Stimulated activated CD4-positive, alpha-beta T cell treated with anti-CD3 and anti-CD28 coated beads, Interleukin-4, amount 100 ng/mL, for 48 hours (primary cell): ENCODE measurements at places on chromosomes 6 and 20.

GRCh38 chr6:6891125-6891721 is 216.5 kb upstream of the RREB1 start:
- DNase-seq = no peak

DNA sequence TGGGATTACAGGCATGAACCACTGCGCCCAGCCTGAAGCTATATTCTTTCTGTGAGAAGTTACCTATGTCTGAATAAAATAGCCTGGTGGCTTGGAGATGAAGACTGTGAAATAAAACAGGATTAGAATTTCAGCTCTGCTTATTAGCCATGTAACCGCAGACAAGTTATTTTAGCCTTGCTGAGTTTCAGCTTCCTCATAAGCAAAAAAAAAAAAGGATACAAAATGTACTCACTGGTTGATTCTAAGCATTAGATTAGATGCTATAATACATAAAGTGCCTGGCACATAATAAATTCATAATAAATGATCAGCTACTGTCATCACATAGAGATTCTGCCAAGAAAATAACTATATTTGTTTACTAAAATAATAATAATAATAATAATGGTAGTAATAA is 98.8 kb downstream of the EPB41L2 start:
- DNase-seq = no peak

DNA sequence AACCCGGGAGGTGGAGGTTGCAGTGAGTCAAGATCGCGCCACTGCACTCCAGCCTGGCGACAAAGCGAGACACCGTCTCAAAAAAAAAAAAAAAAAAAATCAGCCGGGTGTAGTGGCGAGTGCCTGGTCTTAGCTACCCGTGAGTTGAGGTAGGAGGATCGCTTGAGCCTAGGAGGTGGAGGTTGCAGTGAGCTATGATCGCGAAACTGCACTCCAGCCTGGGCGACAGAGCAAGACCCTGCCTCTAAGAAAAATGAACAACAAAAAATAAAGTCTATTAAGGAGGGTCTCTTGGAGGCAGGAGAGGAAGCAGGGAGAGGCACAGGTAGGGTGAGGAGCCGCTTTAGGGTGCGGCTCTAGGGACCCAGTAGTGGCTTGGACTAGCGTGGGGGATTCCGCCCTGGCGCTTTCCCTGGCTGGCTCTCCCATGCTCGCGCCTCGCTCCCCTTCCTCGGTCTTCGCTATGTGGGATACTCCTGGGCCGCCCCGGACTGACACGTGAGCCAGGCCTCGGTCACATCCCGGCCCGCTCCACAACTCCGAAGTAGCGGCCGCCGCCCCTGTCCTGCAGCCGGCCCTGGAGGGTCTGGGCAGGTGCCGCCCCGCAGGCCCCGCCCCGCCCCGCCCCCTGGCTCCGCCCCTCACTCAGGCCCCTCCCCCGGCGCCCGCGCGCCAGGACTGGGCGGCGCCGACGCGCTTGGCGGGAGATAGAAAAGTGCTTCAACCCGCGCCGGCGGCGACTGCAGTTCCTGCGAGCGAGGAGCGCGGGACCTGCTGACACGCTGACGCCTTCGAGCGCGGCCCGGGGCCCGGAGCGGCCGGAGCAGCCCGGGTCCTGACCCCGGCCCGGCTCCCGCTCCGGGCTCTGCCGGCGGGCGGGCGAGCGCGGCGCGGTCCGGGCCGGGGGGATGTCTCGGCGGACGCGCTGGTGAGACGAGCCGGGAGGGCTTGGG is at the start of gene MYBL2:
Gene MYBL2, plus strand, starts transcription at position 739 of the 953 bp plus-strand sequence. Its CDS starts 170 bp downstream, at position 909.
- DNase-seq = peak; percentile 66

DNA sequence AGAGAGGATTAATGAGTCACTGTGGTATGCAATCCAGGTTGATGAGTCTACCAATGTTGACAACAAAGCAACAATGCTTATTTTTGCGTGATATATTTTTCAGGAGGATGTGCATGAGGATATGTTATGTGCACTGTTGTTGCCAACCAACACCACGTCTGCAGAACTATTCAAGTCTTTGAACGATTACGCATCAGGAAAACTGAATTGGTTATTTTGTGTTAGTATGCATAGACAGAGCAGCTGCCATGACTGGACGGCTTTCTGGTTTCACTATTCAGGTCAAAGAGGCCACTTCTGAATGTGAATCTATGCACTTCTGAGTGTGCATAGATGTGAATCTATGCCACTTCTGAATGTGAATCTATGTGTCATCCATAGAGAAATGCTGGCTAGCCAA is 134.0 kb upstream of the GRIK2 start:
- no peak for DNase-seq

DNA sequence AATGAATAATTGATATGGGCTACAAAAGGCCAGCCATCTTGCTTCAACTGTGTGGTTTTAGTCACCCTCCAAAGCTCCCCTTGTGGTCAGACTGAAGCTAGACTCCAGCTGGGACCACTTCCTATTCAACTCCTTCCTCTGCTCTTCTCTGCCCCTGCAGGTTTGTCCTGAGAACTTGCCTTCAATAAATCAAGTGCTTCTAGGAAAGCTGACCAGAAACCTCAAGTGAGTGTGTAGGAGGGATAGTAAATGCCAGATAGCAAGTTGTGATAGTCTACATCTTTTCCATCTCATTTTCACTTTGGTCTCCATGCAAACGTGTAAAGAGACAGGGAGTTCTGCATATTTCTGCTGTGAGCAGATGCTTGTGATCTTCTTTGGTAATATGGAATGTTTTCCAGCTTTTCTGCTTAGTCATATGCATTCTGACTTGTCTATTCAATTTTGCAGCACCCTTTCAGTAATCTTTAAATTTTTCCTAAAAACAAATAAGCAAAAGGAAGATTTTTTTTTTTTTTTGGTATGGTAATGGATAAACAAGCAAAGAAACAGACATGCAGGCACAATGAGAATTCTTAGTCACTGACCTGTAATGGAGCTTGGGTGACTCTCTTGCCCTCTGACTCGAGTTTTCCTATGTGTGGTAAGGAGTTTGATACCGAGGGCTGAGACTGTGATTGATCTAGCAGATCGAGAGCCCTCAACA is 201.3 kb upstream of the BTBD3 start:
- DNase-seq = no peak

DNA sequence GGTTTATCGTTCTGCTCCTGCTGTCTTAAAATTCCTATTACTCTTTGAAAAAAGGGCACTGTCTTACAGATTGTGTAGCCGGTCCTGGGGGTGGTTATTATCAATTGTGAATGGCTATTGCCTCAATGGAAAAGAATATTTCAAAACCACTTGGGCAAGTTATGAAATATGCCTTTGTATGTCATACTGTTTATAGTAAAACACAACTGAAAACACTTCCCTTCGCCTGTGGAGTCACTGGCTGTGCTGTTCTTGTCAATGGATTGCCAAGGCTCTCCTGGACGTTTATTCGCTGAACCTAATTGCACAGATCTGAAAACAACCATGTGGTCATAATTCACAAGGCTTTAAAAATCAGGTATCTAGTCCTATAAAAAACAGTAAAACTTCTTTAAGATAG is 47.8 kb upstream of the TAGAP start:
- DNase-seq = no peak

DNA sequence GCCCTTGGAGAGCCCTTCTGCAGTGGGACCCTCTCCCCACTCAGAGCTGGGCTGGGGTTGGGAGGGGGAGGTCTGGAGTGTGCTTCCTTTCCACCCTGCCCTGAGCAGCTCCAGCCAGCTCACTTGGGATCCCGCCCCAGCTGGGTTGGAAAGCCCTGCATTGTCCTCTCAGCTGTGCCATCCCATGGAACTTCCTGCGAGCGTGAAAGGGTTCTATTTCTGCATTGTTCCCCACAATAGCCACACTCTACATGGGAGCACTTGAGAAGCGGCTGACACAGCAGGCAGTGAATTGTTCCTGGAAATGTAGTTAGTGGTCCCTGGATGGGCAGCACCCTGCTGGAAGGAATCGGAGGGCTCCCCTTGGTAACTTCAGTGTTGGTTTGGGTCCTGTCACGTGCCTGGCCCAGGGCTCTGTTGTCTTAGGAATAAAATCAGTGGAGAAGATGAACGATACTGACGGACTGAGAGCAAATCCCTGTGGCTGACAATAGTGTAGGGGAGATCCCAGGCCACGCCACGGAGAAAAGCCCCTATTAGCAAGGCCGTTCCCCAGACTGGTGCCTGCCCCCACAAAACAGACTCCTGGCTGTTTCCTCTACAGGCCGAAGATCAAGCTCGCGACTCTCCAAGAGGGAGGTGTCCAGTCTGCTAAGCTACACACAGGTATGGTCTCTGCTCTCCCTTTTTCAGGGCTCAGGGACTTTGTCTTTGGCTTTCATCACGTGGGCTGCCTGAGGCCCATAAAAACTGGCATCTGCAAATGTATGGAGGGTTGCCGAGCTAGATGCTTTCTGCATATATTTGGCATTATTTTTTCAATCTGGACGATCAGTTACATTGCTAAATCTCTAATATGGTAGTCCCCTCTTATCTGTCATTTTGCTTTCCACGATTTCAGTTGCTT is 18.8 kb downstream of the DNMT3B start:
- DNase-seq = no peak

GRCh38 chr6:101545191-101545590 is 151.7 kb downstream of the GRIK2 start:
- DNase-seq = no peak

- no peak for DNase-seq
Observed at GRCh38 chr6:157070403-157071107, 252.8 kb downstream of the TMEM242 start.

GRCh38 chr6:112485120-112485826 is 138.1 kb downstream of the RFPL4B start:
- DNase-seq = no peak

DNA sequence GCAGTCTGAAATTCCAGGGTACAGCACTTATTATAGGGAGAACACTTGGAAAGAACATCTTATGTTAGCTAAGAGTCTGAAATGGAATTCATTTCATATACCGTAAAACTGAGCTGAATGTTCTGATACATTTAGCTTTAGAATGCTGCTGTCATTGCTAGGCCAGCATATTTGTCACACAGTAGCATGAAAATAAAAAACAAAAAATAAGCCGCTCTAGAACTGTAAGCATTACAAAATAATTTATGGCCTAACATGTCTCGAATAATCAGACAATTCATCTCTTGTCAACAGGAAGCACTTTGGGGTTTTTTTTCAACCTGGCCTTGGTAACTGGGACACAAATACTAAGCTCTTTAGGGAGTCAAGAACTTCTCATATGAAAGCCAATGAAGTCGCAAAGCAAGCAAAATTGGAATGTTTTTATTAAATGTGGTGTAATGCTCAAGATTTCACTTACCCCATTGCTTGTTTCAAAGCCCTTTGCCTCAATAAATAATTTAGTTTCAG is 115.7 kb downstream of the PHACTR1 start:
- no peak for DNase-seq

- DNase-seq = no peak
Observed at GRCh38 chr20:57586370-57586793, 25.5 kb downstream of the PCK1 start.

GRCh38 chr6:28506807-28507475 is 8.7 kb downstream of the GPX6 start:
- no peak for DNase-seq

GRCh38 chr6:136525586-136526195 is 24.5 kb downstream of the MAP7 start:
- no peak for DNase-seq

- no peak for DNase-seq
Observed at GRCh38 chr20:11143481-11143880, 469.7 kb upstream of the JAG1 start.

- DNase-seq = no peak
Observed at GRCh38 chr6:117288083-117288715, 22.8 kb downstream of the VGLL2 start.

GRCh38 chr20:49786196-49786595 is 26.4 kb upstream of the SLC9A8 start:
- DNase-seq = no peak

DNA sequence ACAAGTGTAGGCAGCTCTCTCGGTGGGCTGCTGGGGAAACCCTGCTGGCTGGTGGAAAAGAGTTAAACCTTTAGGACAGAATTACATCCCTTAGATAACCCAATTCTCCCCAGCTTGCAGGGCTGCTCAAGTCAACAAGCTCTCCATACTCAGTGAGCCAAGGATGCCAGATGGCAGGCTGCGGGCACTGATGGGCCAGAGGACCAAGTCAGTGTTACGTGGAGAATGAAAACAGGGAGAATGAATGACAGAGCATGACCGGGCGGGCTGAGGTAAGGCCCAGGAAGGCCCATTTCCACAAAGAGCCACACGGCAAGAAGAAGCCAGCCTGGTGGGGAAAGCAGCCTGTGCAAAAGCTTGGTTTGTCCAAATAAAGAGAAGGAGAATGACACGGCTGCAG is 58.7 kb upstream of the CD93 start:
- DNase-seq = no peak

GRCh38 chr6:33018904-33019303 is 9.5 kb upstream of the HLA-DOA start:
- no peak for DNase-seq

GRCh38 chr6:24996269-24996836 is 60.6 kb upstream of the RIPOR2 start:
- DNase-seq = no peak

DNA sequence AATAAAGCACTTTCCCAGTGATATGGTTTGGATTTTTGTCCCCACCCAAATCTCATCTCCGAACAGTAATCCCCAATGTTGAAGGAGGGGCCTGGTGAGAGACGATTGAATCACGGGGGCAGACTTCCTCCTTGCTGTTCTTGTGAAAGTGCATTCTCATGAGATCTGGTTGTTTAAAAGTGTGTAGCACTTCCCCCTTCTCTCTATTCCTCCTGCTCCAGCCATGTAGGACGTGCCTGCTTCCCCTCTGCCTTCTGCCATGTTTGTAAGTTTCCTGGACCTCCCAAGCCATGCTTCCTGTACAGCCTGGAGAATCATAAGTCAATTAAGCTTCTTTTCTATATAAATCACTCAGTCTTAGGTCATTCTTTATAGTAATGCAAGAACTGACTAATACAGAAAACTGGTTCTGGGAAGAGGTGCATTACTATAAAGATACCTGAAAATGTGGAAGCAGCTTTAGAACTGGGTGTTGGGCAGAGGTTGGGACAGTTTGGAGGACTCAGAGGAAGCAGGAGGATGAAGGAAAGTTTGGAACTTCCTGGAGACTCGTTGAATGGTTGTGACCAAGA is 7.4 kb downstream of the EPM2A start:
- no peak for DNase-seq

DNA sequence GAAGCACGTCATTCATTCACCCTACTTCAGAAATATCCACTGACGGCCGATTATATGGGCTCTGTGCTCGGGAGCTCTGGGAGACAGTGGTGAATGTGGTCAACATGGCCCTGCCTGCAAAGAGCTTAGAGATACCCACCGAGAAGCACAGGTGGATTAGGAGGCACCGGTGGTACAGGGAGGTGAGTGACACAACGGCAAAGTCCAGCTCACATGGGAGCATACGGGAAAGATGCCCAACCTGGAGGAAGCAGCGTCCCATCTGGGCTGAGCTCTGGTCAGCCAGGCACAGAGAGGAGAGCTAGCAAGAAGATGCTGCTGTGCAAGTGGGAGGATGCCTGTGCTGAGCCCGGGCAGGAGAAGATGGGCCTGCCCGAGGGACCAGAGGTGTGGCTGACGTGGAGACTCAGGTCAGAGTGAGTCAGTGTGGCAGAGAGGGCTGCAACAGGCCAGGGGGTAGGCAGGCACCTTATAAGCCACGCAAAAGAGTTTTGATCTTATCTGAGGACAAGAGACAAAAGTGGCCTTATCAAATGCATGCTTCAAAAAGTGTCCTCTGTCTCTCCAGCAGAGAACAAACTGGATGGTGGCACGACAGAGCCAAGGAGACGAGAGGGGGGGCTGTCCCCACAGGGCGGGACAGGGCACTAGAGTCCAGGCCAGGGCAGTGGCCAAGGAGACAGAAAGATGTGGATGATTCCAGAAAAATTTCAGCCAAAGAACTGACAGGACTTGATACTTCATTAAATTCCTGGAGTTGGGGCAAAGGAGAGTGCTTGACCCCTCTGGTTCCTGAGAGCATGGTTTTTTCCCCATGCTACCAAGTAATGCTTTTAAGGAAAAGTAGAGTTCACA is 214.6 kb upstream of the SNX9 start:
- DNase-seq = no peak
